Fibroblast of mammary gland (primary cell): ENCODE measurements at places on chromosomes 7 and 10.
A peak's percentile ranks its signal among the peaks of the same experiment; 100 is the strongest.

GRCh38 chr7:135201350-135201749 is 10.0 kb downstream of the WDR91 start:
- no peak for DNase-seq

DNA sequence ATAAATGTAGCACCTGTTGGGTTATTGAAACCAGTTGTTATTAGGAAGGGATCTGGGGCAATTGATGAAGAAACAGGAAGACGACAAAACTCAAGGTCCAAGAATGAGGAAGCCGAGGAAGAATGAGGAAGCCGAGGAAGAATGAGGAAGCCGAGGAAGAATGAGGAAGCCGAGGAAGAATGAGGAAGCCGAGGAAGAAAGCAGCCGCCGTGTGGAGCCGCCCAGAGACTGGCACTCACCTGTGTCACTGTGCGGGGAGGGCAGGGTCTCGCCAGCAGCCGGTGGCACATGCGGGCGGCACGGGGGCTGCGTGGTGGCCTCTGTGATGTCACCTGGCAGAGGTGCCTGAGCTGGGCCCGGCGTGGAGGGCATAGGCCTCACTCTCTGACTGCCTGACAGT is 71.1 kb upstream of the CFAP46 start:
- DNase-seq = no peak

- DNase-seq = no peak
Observed at GRCh38 chr7:148935451-148935850, 51.4 kb upstream of the EZH2 start.

DNA sequence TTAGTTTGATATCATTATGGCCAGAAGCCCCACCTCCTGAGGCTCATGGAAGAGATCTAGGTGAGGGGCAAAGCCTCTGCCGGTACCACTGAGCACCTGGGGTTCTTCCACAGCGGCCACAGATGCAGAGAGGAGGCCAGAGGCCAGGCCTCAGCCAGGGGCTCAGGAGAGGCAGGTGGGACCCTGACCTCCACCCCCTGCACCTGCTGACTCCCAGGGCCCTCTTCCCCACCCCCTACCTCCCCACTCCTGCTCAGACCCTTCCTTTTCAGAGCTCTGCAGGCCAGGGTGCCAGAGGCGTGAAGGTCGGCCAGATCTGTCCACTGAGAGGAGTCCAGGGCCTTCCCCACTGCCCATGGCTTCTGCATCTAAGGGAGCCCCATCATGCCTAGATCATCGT is 178.7 kb upstream of the PPP2R2D start:
- DNase-seq = no peak

GRCh38 chr10:104416851-104417250 is 63.2 kb downstream of the CFAP58 start:
- DNase-seq = no peak

- no peak for DNase-seq
Observed at GRCh38 chr7:140418653-140419052, 14.8 kb downstream of the RAB19 start.

DNA sequence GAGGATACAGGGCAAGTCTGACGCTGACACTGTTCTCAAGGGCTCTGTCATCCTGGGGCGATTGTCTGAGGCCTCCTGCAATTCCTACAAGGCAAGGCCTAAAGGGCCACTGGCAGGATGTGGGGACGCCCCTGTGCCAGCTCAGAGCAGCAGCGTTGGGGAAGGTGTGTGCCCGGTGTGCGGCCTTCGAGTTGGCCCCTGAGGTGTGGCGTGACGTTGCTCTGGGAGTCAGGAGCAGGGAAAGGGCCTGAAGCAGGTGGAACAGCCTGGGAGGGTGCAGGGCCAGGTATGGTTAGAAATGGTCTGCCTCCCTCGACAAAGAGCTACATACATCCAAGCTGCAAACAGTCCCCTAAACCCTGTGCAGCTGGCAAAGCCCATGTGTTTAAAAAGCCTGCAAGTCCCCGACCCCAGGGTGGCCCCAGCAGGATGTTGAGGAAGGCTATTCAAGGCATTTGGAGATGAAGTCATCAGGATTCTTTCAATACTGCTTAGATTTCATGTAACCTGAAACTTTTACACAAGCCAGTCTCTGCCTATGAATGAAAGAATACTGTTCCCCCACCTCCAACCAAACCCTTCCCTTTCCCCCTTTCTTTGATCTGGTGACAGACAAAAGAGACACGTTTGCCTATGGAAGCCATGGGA is 142.5 kb upstream of the TNS3 start:
- peak; percentile 67 for DNase-seq

DNA sequence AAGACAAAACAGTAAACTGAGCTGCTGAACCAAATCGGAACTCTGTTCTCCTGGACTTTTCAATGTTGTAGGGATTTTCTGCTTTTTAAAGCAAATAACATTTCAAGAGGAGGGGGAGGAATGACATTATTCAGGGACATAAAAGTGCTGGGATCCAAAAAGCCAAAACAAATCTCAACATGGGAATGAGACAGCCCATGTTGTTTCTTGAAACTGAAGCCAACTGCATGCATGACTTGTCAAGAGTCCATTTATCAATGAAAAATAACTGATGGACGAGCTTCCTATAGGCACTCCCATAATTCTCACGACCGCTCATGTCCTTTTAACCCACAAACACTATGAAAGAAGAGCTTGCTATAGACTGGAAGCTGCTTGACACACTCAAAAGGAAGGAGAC is 27.8 kb downstream of the FAM53B start:
- DNase-seq = no peak

- no peak for DNase-seq
Observed at GRCh38 chr7:2321020-2321419, 6.8 kb upstream of the SNX8 start.

GRCh38 chr10:92502296-92502808 is 71.5 kb downstream of the IDE start:
- DNase-seq = no peak

DNA sequence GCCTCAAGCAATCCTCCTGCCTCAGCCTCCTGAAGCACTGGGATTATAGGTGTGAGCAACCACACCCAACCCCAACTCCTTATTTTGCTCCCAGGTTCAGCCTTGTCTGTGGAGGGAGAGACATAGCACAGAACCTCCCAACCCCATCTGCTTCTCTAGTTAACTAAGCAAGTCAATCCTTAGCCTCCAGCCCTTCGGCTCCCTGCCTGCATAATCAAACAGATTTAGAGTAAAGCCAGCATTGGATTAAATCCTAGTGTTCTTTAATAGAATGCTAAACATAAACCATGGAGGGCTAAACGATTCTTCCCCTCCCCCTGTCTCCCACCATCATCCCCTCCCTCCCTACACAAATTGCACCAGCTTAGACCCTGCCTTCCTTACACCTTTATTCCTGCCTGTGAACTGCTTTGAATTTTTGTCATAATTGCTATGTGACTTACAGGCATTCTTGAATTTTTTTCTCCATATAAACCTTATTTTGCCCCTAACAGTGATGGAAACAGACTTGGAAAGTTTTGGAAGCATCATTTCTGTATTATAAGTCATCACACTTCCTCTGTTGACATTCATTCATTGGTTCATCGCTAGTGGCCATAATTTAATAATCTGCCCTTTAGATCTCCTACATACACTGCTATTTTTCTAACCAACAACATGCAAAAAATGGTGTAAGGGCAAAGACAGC is 72.6 kb upstream of the TOMM7 start:
- DNase-seq = no peak

DNA sequence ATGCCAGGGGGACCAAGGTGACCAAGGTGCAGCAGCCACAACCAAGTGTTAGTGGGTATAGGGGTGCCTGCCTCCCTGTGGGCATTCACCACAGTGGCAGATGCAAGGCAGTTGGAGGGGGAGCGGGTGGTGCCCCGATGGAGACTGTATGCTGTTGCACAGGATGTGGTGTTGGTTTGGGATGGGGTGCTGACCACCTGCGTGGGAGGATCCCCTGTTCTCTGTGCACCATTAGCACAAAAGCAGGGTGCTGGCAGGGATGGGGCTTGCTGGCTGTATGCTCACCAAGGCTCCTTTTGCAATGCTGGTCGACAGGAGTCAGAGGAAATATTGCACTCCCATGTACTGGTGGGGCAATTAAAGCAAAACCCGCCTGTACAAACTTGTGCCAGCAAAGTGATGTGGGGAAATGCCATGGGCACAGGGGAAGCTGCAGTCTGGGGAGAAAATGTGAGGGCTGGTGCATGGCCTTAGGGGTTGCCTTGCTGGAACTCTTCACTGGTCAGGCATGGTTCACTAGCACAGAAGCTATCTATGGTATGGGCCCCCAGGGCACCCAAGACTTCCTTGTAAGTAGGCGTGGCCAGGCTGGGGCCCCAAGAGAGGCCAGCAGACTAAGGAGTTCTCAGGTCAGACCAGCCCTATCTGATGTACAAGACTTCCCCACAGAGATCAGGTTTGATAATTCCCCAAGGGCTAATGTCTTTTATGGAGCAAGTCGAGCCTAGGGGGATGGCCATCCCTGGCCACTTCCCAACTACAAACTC is 51.9 kb upstream of the GNAT3 start:
- DNase-seq = no peak

DNA sequence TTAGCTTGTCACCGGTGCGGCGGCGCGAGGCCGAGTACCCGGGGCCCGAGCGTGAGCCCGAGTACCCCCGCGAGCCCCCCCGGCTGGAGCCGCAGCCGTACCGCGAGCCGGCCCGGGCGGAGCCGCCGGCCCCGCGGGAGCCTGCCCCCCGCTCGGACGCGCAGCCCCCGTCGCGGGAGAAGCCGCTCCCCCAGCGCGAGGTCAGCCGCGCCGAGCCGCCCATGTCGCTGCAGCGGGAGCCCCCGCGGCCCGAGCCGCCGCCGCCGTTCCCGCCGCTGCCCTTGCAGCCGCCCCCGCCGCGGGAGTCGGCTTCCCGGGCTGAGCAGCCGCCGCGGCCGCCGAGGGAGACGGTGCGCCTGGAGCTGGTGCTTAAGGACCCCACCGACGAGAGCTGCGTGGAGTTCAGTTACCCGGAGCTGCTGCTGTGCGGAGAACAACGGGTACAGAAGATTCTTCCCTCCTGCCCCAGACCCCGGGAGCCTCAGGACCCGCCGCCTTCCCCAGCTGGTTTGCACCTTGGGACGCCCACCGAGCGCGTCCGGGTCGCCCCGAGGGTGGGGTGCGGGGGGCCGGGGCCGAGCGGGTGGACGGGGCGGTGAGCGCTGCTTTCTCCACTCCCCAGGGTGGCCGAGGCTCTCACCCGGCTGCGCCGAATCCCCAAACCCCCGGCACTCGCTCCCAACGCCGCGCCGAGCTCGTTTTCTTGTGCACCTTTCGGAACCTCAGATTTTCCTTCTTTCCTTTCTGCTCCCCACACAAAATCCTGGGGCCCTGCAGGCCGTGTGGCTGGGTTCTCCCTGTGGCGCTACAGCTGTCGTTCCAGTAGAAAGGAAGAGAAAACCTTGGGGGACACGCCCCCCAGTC is 708 bp downstream of the UBN2 start:
- DNase-seq = peak; percentile 47

- DNase-seq = no peak
Observed at GRCh38 chr7:92874567-92874966, 38.2 kb upstream of the CDK6 start.

- DNase-seq = no peak
Observed at GRCh38 chr7:100166970-100167911, 1.2 kb downstream of the GAL3ST4 start.

DNA sequence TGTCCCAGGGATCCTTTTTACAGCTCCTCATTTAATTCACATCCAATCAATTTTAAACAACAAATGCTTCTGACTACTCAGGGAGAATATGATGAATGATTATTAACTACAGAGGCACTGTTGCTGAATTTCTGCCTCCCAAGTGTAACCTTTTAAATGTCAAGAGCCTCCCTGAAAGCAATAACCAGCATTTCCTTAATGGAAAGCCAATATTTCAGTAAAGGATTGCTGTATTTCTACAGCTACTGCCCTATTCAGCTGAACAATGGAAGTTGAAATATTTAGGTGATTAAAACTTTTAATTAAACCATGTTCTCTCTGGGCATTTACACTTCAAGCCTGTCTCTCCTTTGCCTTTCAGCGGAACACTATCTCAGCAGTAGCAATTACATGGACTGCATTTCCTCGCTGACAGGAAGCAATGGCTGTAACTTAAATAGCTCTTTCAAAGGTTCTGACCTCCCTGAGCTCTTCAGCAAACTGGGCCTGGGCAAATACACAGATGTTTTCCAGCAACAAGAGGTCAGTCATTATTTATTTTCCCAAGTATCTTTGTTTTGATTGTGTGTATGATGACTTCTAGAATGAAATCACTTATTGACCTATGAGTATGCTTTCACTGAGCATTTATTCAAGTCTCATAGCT is 304.7 kb downstream of the BICC1 start:
- DNase-seq = peak; percentile 23

GRCh38 chr7:1853431-1853985 is 183.4 kb downstream of the ELFN1 start:
- DNase-seq = no peak
